ENCODE measurements at places on chromosomes 5 and 9.

- peak; percentile 24 for DNase-seq
Measured at GRCh38 chr5:91343916-91344315, 39.2 kb downstream of the ARRDC3 start.

GRCh38 chr9:35834260-35835215 lies 5.5 kb downstream of the TMEM8B start:
- no peak for DNase-seq

DNA sequence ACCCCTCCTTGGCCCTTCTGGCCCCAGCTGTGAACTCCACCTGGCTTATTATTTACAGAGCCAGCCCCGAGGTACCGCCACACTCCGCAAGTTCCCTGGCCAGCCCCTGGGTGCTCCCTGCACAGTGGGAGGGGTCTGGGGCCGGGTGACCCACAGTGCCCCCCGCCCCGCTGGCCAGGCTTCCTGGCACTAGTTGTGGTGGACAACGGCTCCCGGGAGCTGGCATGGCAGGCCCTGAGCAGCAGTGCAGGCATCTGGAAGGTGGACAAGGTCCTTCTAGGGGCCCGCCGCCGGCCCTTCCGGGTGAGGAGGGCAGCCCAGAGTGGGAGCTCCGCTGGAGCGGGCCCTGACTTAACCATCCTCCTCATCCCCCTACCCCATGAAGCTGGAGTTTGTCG lies 3.9 kb downstream of the MAMDC4 start:
- no peak for DNase-seq

- DNase-seq: no peak
Measured at GRCh38 chr5:53100606-53101005, 9.0 kb downstream of the MOCS2 start.

- DNase-seq: no peak
Measured at GRCh38 chr9:90795084-90795483, 6.5 kb upstream of the SYK start.

- no peak for DNase-seq
Measured at GRCh38 chr9:37984672-37985611, 81.0 kb upstream of the SLC25A51 start.

GRCh38 chr9:4114569-4115505 lies 185.0 kb downstream of the GLIS3 start:
- no peak for DNase-seq

DNA sequence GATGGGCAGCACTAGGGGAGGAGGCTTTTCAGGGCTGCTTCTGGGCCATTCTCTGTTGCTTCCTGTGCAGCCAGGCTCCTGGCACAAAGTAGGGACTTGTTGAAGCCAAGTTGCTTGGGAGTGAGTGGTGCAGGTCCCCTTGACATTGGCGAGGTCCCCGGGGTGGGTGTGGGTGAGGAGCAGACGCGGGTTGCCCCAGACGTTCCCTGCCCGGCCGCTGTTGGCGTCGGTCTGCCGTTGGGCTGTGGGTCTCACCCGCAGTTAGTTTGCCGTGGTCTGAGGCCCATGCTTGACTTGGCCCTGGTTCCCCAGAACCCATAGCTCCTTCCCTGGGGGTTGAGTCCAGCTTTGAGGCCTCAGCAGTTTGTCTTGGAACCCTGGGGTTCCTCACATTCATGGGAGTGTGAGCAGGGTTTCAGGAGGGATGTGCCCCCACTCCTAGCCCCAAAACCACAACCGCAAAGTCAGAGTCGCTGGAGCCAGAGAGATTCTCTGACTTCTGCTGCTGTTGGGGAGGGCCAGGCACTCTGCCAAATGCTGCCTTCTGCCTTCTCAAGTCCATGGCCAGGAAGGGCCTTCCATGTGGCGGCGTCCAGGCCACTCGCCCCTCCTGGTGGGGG lies 77.5 kb downstream of the RXRA start:
- DNase-seq: peak; percentile 65

DNA sequence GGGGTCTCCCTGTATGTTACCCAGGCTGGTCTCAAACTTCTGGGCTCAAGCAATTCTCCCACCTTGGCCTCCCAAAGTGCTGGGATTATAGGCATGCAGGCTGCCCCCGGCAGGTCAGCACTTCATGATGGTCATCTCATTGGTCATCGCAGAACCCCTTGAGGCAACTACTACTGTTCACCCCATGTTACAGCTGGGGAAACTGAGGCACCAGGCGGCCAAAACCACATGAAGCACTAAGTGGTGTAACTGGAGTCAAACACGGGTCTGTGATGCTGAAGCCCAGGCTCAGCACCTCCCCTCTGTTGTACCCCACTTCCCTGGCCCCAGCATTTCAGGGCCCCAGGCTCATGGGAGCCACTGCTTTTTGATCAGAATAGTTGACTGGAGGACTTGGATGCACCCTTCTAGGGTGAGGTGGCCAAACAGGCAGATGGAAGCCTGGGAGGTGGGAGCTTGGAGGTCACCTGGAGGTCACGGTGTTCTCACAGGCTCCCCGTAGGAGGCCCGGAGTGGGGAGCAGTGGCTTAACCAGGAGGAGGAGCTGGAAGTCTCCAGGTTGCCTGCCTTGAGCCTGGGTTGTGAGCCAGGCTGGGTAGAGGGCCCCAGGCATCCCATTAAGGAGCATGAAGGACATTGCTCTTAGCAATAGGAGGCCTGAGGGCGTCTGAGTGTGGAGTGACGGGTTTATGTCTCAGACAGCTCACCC lies 57.3 kb upstream of the RPL26L1 start:
- no peak for DNase-seq

DNA sequence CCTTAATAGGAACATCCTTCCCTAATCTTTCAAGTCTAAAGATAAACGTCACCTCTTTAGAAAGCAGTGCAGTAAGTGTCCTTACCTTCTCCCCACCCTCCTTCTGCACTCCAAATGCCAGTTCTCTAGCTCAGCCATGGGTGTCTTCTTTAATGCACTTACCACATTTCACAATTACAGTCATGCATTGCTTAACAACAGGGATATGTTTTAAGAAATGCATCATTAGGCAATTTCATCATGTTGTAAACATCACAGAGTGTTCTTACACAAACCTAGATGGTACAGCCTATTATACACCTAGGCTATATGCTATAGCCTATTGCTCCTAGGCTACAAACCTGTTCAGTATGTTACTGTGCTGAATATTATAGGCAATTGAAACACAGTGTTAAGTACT lies 91.2 kb downstream of the RFX3 start:
- no peak for DNase-seq

DNA sequence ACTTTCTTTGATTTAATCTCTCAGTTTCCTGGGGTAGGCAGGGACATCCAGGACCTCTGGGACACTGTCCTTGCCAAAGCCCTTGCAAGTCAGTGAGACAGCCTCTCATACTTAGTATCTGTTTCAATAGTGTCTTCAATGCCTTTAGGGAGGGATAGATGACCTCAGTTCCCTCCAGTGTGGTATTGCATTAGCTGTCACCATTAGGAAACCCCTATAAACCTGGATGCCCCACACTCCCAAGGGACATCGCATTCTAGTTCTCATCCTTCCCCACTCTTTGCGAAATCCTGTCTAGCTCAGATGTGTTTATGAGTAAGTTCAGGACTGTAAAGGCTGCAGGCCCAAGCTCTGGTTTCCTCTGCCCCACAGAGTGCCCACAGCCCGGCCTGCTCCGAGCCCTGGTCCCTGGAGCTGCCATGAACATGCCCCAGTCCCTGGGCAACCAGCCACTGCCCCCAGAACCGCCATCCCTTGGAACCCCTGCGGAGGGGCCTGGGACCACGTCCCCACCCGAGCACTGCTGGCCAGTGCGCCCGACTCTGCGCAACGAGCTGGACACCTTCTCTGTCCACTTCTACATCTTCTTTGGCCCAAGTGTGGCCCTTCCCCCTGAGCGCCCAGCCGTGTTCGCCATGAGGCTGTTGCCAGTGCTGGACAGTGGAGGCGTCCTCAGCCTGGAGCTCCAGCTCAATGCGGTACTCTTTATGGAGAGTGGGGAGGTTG lies 13.2 kb downstream of the TMEM8B start:
- no peak for DNase-seq

DNA sequence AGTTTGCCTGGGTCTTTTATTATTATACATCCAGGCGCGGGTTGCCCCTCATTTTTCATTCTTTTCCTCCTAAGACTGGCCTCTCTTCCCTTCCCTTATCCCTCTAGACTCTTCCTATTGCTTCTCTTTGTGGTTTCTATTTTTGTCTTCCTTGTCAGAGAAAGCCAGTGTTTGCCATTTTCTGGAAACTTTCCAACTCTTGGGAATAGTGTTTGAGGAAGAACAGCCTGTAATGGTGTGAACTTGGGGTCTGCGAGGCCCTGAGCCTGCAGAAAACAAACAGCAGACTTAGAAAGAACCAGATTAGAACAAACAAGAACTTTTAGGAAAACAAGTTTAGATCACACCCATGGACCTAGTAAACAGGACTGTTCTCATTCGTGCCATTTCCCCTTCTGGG lies 15.5 kb downstream of the PRKACG start:
- no peak for DNase-seq

- no peak for DNase-seq
Measured at GRCh38 chr5:94326586-94326985, 291.8 kb downstream of the KIAA0825 start.

DNA sequence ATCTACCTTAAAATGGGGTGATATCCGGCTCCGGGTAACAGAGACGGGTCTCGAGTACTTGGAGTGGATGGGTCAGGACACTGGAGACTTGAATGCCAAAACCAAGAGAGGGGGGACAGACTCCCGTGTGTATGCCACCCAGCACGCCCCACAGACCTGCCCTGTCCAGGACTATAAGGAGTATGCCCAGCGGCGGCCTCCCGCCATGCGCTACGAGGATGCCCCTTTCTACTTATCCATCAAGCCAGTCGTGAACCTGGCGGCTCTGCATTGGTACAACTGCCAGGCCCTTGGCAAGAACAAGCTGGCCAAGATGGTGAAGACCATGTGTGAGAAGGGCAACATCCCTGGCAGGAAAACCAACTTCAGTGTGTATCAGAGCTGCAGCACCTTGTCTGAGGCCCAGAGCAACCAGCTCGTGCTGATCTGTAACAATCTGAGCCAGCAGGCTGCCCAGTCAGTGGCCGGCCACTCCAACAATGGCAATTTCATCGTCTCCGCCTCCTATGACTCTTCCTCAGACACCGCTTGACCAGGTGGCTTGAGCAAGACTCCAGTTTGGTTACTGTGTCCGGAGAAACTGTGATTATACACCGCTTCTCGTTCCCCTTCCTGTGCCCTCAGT lies 99.4 kb downstream of the INIP start:
- DNase-seq: no peak

DNA sequence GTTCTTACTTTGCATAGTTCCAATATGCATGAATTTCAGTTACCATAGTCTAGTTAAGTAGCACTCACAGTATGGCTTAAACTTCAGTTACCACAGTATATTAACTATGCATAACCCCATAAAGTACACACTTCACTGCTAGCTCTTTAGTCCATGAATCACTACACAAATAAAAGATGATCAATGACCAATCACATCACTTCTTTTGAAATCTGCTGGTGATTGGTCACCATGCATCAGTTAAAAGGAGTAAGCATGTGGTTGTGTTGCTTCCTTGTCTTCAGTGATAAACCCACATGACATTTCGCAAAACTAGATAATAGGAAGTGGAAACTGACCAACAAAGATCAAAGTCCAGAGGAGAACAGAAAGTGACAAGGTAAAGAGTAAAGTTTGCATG lies 79.0 kb downstream of the TAF11L14 start:
- DNase-seq: no peak

DNA sequence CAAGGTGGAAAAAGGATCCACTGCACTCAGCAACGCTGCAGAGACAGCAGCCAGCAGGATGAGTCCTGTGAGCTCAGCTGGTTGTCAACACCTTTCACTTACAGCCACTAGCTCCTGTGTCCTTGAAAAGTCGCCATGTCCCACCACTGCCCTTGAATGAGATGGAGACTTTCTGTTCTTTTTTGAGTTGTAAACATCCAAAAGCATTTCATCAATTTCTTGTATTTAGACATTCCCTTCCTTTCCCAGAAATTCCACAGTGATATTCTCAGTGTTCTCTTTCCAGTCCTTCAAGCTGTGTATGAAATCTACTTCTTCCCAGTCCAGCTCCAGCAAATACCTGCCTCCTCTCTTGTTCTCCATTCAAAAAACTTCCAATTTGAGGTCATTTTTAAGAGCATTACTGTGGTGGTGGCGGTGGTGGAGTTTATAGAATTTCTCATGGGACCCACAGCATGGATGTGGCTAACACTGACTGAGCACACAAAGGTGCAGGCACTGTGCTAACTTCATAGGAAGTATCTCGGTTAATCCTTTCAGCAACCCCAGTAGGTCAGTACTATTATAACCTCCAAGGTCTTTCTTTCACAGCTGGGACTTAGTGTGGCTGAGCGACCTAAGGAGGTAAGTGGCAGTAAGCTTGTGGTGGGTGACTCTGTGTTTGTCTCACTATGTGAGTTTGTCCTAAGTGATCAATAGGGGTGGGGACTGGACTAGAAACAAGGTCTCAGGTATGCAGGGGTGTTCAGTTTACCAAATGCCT lies 15.0 kb upstream of the GPX3 start:
- peak; percentile 72 for DNase-seq

DNA sequence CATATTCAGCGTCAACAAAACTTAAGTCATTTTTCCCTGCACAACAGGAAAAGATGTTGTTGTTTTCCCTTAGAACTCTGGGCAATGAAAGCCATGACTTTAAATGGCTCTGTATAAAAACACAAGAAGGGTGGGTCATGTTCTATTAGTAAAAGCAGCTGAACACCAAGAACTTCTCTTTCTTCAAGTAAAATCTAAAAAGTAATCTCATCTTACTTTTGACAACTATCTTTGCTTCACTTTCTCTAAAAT lies 9.1 kb downstream of the PFDN1 start:
- no peak for DNase-seq

- no peak for DNase-seq
Measured at GRCh38 chr9:31114346-31114745, 1270.1 kb upstream of the ACO1 start.

- no peak for DNase-seq
Measured at GRCh38 chr9:103225702-103226646, 230.8 kb downstream of the CYLC2 start.

GRCh38 chr9:121857928-121858327 lies 206.5 kb downstream of the DAB2IP start:
- no peak for DNase-seq

DNA sequence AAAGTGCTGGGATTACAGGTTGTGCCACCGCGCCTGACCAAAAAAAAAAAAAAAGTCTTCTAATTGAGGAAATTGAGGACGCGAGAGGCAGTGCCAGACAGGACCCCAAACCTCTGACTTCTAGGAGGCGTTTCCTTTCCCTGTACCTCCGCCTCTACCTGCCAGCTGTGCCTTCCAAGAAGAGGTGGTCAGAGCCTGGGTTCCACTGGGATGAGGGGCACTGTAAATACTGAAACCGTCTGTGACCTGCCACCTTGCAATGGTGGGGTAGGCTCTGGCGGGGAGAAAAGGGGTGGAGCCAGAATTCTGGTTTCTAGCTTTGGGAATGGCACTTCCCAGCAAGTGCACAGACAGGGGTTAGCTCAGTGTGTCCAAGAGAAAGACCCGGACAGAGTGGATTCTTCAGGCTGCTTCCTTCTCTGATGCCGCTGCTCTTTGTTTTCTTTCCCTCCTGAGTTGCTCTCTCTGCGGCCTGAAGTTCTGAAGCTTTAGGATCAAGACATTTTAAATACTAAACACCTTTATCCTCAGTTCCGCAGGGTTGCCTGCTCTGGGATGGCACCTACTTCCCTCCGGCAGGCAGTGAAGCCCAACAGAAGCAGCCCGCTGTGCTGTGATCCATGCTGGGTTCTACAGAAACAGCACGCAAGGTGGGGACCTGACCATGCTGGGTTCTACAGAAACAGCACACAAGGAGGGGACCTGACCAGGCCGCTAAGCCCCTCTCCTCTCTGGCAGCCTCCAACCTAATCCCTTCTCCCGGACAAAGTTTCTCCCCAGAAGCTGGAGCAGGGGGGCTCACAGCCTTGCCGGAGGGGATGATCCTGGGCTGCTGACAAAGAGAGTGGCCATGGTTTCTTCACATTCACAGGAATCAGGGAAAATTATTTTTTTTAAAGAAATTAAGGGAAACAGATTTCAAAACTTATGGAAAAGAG lies 65.2 kb downstream of the OTULIN start:
- DNase-seq: no peak

Measured in muscle of arm (tissue), 14 donors.